ENCODE measurements at places on chromosomes 11 and 22. TPM values are rescaled to one million over a fixed set of nuclear protein-coding genes. Genes with fewer than 3 reads are reported as not detected.
A peak's percentile ranks its signal among the peaks of the same experiment; 100 is the strongest.

DNA sequence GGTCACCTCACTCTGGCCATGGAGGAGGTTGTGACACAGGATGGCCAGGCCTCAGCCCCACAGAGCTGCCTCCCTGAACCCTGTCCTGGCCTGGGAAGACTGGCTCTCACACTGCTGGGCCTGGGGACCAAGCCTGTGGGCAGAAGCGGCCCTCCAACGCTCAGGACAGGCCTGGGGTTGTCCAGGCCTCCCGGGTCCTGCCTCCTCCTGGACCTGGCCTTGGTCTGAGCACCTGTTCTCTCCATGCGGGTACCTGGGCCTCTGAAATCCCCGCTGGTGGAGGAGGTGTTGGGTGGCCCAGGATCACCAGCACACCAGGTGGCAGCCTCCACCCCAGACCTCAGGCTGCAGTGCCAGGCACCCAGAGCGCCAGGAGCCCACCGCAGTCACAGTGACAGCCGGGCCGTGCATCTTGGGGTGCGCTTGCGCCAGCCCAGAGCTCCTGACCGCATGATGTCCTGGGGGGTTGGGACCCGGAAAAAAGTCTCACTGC is 16.1 kb upstream of the PIM3 start:
- H3K27me3 ChIP-seq = no peaks in the 10 kb centered on the region
- peaks cover 11% of the 10 kb centered on the region for H3K4me1 ChIP-seq
- peak overlapping the region; percentile 46 for H3K27ac ChIP-seq
- H3K4me3 ChIP-seq = no peak overlapping the region

DNA sequence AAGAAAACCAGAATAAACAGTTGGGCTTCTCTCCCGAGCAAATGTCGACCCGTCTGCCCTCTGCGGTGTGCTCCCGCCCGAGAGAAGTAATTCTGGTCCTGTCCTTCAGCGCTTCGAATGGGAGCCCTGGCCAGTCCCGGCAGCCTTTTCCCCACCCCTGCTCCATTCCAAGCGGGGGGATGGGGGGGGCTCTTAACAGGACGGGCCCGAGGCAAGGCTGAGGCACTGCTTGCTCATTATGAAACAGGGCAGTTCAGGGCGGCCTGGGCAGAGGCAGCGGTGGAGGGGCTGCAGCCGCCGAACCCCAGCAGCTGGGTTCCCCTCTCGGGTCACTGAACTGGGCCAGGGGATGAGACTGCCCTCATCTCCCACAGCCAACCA is 9.1 kb downstream of the BACE1-AS start:
- H3K27ac ChIP-seq = no peak overlapping the region
- H3K27me3 ChIP-seq = peaks cover 4% of the 10 kb centered on the region
- no peak overlapping the region for H3K4me3 ChIP-seq

- no peaks in the 10 kb centered on the region for H3K36me3 ChIP-seq
- H3K4me3 ChIP-seq = no peak overlapping the region
- no peak for DNase-seq
- peaks cover 5% of the 10 kb centered on the region for H3K4me1 ChIP-seq
- H3K27ac ChIP-seq = no peak overlapping the region
Observed at GRCh38 chr11:113908098-113908497, 3.5 kb downstream of the HTR3B start.

DNA sequence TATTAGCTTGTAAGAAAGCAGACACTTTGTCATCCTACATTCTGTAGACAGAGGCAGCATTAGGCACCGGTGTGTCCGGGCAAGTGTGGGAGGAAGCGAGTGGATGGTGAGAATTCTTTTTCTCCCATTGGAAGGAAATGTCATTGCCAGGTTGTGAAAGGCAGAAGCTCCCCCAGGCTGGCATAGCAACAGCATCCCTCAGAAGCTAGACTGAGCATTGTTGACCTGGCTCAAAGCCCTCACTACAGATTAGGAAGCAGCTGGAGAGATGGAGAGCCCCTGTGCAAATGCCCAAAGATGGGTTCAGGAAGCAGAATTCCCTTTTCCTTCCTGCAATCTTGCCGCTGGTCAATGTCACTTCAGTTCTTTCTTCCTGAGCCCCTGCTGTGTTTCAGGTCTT is 1299.3 kb downstream of the TBC1D22A start:
- DNase-seq = no peak
- H3K27ac ChIP-seq = no peak overlapping the region
- no peak overlapping the region for H3K4me3 ChIP-seq
- no peaks in the 10 kb centered on the region for H3K36me3 ChIP-seq

- DNase-seq = no peak
- H3K27me3 ChIP-seq = no peaks in the 10 kb centered on the region
- H3K36me3 ChIP-seq = no peaks in the 10 kb centered on the region
- no peak overlapping the region for H3K4me3 ChIP-seq
Observed at GRCh38 chr11:34027516-34028408, 23.8 kb upstream of the CAPRIN1 start.

GRCh38 chr11:2517386-2518064 is 72.7 kb downstream of the KCNQ1 start:
- H3K4me1 ChIP-seq = no peaks in the 10 kb centered on the region
- no peaks in the 10 kb centered on the region for H3K36me3 ChIP-seq
- no peak overlapping the region for H3K27ac ChIP-seq
- peak; percentile 9 for DNase-seq
- H3K27me3 ChIP-seq = no peaks in the 10 kb centered on the region

GRCh38 chr11:47215366-47215910 is 664 bp downstream of the DDB2 start:
- H3K4me3 ChIP-seq = peak overlapping the region; percentile 99
- H3K36me3 ChIP-seq = peaks cover 35% of the 10 kb centered on the region
- no peak for DNase-seq
- no peaks in the 10 kb centered on the region for H3K27me3 ChIP-seq
- peaks cover 35% of the 10 kb centered on the region for H3K4me1 ChIP-seq

- peaks cover 20% of the 10 kb centered on the region for H3K4me1 ChIP-seq
- peaks cover 3% of the 10 kb centered on the region for H3K36me3 ChIP-seq
- no peak for DNase-seq
- H3K4me3 ChIP-seq = peak overlapping the region; percentile 37
- peaks cover 10% of the 10 kb centered on the region for H3K27me3 ChIP-seq
Observed at GRCh38 chr22:29702931-29703501, 16.8 kb upstream of the CABP7 start.

- H3K27me3 ChIP-seq = peaks cover 9% of the 10 kb centered on the region
- H3K27ac ChIP-seq = no peak overlapping the region
- H3K4me3 ChIP-seq = no peak overlapping the region
- no peaks in the 10 kb centered on the region for H3K4me1 ChIP-seq
- DNase-seq = no peak
Observed at GRCh38 chr11:126495281-126496220, 140.1 kb downstream of the ST3GAL4 start.

The SPA17 gene
- total RNA-seq = 1.6 TPM

- H3K4me3 ChIP-seq = no peak overlapping the region
- no peaks in the 10 kb centered on the region for H3K36me3 ChIP-seq
- no peaks in the 10 kb centered on the region for H3K4me1 ChIP-seq
- no peak for DNase-seq
- no peak overlapping the region for H3K27ac ChIP-seq
Observed at GRCh38 chr22:18975434-18976196, 39.5 kb upstream of the PRODH start.

The KCNJ5 gene
- total RNA-seq = not detected

The TRIM48 gene
- not detected for total RNA-seq

The TPBGL gene
- not detected for total RNA-seq

DNA sequence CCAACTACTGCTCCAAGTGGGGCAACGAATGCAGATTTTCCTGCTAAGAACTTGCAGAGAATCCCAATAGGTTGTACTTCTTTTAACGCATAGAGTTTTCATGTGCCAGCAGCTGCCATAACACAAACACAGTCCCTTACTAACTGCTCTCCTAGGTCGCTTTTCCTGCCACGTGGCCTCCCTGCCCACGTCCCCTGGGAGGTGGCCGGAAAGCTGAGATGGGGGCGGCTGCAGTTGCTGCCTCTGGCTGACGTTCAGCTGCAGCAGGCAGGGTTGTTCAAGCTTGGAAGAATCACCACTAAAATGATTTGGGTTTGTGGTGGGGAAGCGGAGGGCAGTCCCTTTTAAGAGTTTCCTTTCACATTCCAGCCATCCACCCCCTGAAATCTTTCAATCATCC is 39.3 kb downstream of the ZNF202 start:
- no peak overlapping the region for H3K27ac ChIP-seq
- peaks cover 14% of the 10 kb centered on the region for H3K4me1 ChIP-seq
- H3K4me3 ChIP-seq = peak overlapping the region; percentile 26
- no peaks in the 10 kb centered on the region for H3K36me3 ChIP-seq
- peaks cover 7% of the 10 kb centered on the region for H3K27me3 ChIP-seq

GRCh38 chr11:2926611-2927051 is 2.6 kb downstream of the PHLDA2 start:
- no peak for DNase-seq
- H3K27me3 ChIP-seq = peaks cover 23% of the 10 kb centered on the region
- no peak overlapping the region for H3K27ac ChIP-seq
- peaks cover 15% of the 10 kb centered on the region for H3K4me1 ChIP-seq
- H3K36me3 ChIP-seq = no peaks in the 10 kb centered on the region

All from activated B cell treated with CpG ODN at 0.5 μM for 24 hours (primary cell).